HFFc6 (cell line): ENCODE measurements at places on chromosomes 11 and 22. TPM values are rescaled to one million over a fixed set of nuclear protein-coding genes. Genes with fewer than 3 reads are reported as not detected.

Gene TRIM22
- total RNA-seq, result 77.9 to 132 TPM (median 125 TPM) in 3 replicates

Gene CNTF
- total RNA-seq, result 0.51 to 0.99 TPM (median 0.79 TPM) in 3 replicates

Gene CCDC188
- total RNA-seq, result 0.70 to 2.8 TPM in 2 of 3 replicates, not detected in the other

Gene SLC22A6
- total RNA-seq, result not detected in 3 replicates

Gene CCDC87
- 0.20 to 0.60 TPM (median 0.54 TPM) in 3 replicates for total RNA-seq

Gene DUSP8
- 0.50 to 1.2 TPM (median 0.58 TPM) in 3 replicates for total RNA-seq

Gene SMTNL1
- not detected in 3 replicates for total RNA-seq

Gene APOL6
- total RNA-seq, result 1.5 to 3.6 TPM (median 1.6 TPM) in 3 replicates

Gene CELSR1
- total RNA-seq, result 6.8 to 8.2 TPM (median 6.8 TPM) in 3 replicates

GRCh38 chr11:65032216-65032615, 5.0 kb downstream of the SNX15 start:
- no peaks in the 10 kb centered on the region for H3K36me3 ChIP-seq
- no peaks in the 10 kb centered on the region for H3K27me3 ChIP-seq
- H3K4me1 ChIP-seq, result peaks cover 11% of the 10 kb centered on the region
- no peak overlapping the region for H3K27ac ChIP-seq
- H3K4me3 ChIP-seq, result no peak overlapping the region
- DNase-seq, result no peak

DNA sequence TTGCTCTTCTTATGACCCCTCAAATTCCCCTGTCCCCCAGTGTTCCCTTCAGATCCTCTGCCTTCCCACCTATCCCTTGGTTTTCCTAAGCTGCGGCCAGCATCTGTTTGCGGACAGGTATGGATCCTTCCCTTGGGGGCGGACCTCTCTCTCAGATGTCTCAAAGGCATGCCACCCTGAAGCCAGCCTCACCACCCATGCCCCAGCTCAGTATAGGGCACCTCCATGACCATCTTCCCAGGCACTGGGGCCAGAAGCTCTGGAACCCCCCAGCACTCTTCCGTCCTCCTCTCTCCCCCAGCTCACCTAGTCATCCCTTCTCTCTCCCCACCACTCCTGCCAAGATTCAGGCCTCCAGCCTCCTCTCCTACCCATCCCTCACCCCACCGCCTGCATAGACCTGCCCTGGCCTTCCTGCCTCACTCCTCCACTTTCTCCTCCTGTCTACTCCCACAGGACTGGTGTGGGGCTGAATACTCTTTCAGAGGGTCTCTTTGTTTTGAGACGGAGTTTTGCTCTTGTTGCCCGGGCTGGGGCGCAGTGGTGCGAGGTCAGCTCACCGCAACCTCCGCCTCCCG, 2.2 kb downstream of the LRRC75B start:
- H3K27ac ChIP-seq, result no peak overlapping the region
- H3K4me1 ChIP-seq, result no peaks in the 10 kb centered on the region
- no peaks in the 10 kb centered on the region for H3K36me3 ChIP-seq
- peaks cover 3% of the 10 kb centered on the region for H3K27me3 ChIP-seq

DNA sequence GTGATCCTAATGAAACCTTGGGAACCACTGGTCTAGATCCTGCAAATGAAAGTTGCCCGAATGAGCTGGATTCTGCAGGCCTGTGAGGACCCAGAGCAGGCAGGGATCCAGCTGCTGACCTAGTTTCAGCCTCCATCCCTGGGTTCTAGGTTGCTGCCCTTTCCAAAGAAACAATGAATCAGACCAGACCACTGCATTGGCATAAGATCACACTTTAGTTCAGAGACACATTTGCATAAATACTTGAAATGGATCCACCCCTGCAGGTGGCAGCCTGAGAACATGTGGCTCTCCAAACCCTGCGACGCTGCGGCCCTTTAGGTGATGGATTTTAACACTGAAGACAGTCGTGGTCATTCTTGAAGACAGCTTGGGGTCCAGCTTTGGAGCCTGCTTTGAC, 23.7 kb downstream of the ADAMTS8 start:
- no peak overlapping the region for H3K27ac ChIP-seq
- H3K27me3 ChIP-seq, result peaks cover 8% of the 10 kb centered on the region
- H3K4me3 ChIP-seq, result no peak overlapping the region
- H3K4me1 ChIP-seq, result peaks cover 66% of the 10 kb centered on the region

DNA sequence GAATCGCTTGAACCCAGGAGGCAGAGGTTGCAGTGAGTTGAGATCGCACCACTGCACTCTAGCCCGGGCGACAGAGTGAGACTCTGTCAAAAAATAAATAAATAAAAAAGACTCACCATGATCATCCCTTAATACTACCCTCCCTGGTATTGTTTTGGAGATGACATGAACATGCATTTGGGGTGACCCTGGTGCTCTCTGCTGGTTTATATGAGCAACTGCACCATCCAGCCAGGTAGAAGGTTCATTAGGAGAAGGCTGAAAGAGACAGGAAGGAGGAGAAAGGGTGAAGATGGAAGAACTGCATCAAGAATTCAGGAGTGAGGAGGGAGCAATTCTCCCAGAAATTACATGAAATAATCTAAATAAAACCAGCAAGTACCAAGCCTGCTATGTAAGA, 37.8 kb downstream of the SLC5A1 start:
- H3K4me1 ChIP-seq, result peaks cover 10% of the 10 kb centered on the region
- DNase-seq, result peak; percentile 47
- H3K27me3 ChIP-seq, result peaks cover 6% of the 10 kb centered on the region; the same call in 1 of the 2 replicates
- no peak overlapping the region for H3K4me3 ChIP-seq

GRCh38 chr22:44278243-44279068, 34.3 kb downstream of the SHISAL1 start:
- H3K4me1 ChIP-seq, result no peaks in the 10 kb centered on the region
- no peak overlapping the region for H3K27ac ChIP-seq
- no peaks in the 10 kb centered on the region for H3K36me3 ChIP-seq
- no peak for DNase-seq
- no peak overlapping the region for H3K4me3 ChIP-seq

DNA sequence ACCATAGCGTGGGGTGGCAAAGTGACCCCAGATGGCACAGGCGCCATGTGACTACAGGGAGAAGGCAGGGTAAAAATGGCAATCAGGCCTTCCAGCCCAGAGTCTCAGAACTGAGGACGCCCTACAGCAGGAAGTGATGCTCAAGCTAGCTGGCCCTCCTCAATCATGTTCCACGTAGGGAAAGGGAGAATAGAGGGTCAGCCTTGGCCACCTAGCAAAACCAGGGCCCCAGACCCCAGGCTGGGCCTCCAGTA, 978 bp upstream of the ANKRD13D start:
- peaks cover 6% of the 10 kb centered on the region for H3K27me3 ChIP-seq
- peaks cover 14% of the 10 kb centered on the region for H3K36me3 ChIP-seq
- no peak for DNase-seq
- peak overlapping the region; percentile 80 for H3K4me3 ChIP-seq
- peaks cover 24% of the 10 kb centered on the region for H3K4me1 ChIP-seq
- H3K27ac ChIP-seq, result peak overlapping the region; percentile 98

DNA sequence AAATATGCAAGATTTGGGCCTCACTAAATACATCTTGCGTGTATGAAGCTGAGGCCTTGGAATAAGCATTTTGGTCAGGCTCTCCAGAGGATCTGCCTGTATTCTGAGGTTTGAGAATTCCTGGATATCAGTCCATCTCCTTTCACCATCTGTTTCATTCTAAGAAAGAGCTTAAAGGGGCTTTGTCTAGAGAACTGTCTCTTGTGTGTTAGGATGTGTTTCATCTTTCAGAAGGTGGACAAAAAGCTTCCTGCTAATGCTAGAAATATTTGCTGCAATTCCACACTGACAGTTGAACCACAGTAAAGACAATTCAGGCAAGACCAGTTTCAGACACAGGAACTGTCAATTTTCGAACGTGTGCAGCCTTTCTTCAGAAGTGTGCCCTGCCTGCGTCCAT, 185.4 kb downstream of the DBX1 start:
- no peak overlapping the region for H3K27ac ChIP-seq
- peaks cover 20% of the 10 kb centered on the region for H3K4me1 ChIP-seq
- no peak for DNase-seq
- no peak overlapping the region for H3K4me3 ChIP-seq
- peaks cover 23% of the 10 kb centered on the region; the same call in 1 of the 2 replicates for H3K36me3 ChIP-seq

DNA sequence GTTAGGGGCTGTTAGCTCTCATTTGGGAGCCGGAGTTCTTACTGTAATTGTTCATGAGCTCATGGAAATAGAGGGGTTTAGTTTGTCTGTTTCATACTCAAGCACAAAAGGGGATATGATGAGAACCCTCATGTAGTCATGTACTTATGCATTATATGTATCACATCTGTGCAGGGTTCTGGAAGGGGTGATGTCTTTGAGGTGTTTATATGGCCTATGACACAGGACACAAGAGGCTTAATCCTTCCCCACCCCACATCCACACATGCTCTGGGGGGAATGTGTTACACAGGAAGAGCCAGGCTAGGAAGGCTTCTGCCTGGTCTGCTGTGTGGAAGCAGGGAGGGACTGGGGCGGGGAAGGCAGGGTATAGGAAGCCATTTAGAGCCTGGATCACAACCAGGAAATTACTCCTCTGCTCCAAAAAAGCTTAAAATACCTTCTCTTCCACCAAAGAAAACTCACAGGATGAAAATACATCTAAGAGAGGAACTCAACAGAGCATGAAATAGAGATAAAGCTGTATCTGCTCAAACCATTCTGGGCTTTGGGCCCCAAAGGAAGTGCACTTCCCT, 316.1 kb downstream of the TMEM135 start:
- H3K36me3 ChIP-seq, result no peaks in the 10 kb centered on the region
- H3K4me1 ChIP-seq, result peaks cover 23% of the 10 kb centered on the region
- H3K27me3 ChIP-seq, result peaks cover 3% of the 10 kb centered on the region
- DNase-seq, result no peak

DNA sequence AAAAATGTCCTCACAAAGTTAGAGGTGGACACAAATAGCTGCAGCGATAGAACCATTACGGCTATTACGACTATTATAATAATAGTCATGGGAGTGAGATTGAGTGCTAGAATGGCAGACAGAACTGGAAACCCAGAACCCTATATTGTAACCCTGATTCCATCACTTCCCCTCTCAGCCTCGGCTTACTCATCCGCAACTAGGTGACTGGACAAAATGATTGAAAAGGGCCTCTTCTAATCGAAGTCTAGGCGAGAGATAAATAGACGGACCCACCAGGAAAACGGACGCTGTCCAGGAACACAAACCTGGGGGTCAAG, 629 bp downstream of the PSMA1 start:
- H3K27me3 ChIP-seq, result no peaks in the 10 kb centered on the region
- DNase-seq, result peak; percentile 15

- peaks cover 48% of the 10 kb centered on the region for H3K4me1 ChIP-seq
- H3K4me3 ChIP-seq, result no peak overlapping the region
- H3K27me3 ChIP-seq, result peaks cover 7% of the 10 kb centered on the region
Observed at GRCh38 chr11:20035701-20036601, 124.3 kb downstream of the DBX1 start.

DNA sequence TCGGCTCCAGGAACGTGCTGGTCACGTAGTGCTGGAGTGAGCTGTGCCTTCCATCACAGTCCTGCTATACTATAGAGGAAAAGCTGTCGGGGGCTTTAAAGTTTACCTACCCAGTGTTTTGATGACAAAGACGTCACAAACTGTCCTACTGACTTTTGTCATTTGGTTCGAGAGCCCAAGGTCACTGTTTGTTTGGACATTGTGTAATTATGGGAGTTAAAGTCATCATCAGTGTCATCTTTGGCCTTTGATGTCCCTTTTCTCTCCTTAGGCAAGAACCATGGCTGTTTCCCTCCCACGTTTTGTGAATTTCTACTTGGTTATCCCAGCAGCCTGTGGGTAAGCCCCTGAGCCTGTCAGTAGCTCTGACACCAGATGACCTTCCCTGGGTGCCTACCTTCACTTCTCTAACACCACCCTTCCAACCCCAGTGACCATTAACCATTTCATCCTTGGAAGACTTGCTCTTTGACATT, 59.3 kb downstream of the SLC1A2 start:
- no peaks in the 10 kb centered on the region for H3K27me3 ChIP-seq
- no peak for DNase-seq
- no peak overlapping the region for H3K27ac ChIP-seq
- peaks cover 50% of the 10 kb centered on the region for H3K4me1 ChIP-seq
- no peaks in the 10 kb centered on the region for H3K36me3 ChIP-seq

DNA sequence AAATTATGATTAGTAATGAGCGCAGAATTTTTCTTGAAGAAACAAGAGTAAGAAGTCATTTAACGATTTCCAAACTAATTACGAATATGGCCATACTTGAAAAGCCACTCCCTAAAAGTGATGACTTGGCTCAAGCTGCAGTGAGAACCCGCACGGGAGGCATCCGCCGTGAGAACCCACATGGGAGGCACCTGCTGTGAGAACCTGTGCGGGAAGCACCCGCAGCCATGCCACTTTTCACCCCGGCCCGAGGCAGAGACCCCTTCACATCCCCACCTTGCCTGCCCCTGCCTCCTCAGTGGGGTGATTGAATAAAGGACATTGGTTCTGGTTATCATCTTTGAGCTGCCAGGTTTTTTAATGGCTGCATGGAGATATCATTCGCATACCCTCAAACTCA, 89.7 kb downstream of the BRD1 start:
- H3K27ac ChIP-seq, result no peak overlapping the region
- no peak overlapping the region for H3K4me3 ChIP-seq
- H3K36me3 ChIP-seq, result no peaks in the 10 kb centered on the region
- H3K4me1 ChIP-seq, result no peaks in the 10 kb centered on the region

GRCh38 chr11:102632026-102632425, 6.9 kb upstream of the MMP20 start:
- H3K4me1 ChIP-seq, result no peaks in the 10 kb centered on the region
- no peaks in the 10 kb centered on the region for H3K36me3 ChIP-seq
- no peak for DNase-seq
- H3K27me3 ChIP-seq, result peaks cover 19% of the 10 kb centered on the region
- no peak overlapping the region for H3K4me3 ChIP-seq
- no peak overlapping the region for H3K27ac ChIP-seq

GRCh38 chr11:561148-562003, 606 bp downstream of the RASSF7 start:
- H3K27me3 ChIP-seq, result peaks cover 8% of the 10 kb centered on the region
- peak; percentile 37 for DNase-seq
- H3K4me1 ChIP-seq, result no peaks in the 10 kb centered on the region
- H3K36me3 ChIP-seq, result no peaks in the 10 kb centered on the region

DNA sequence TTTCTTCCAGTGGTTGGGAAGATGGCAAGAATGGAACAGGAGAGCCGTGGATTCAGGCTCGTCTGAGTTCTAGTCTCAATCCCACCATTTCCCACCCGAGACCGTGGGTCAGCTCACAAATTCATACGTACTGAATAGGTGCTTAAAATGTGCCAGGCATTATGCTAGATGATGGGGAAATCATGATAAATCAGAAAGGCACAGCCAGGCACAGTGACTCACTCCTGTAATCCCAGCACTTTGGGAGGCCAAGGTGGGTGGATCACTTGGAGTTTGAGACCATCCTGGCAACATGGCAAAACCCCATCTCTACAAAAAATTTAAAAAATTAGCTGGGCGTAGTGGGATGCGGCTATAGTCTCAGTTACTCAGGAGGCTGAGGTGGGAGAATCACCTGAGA, 7.1 kb downstream of the TRIOBP start:
- H3K36me3 ChIP-seq, result no peaks in the 10 kb centered on the region
- H3K27me3 ChIP-seq, result peaks cover 2% of the 10 kb centered on the region
- H3K4me3 ChIP-seq, result no peak overlapping the region; the same call in 1 of the 2 replicates
- DNase-seq, result no peak

GRCh38 chr22:49997251-49997599, 15.3 kb downstream of the IL17REL start:
- no peak overlapping the region for H3K4me3 ChIP-seq
- H3K27me3 ChIP-seq, result peaks cover 3% of the 10 kb centered on the region
- H3K36me3 ChIP-seq, result no peaks in the 10 kb centered on the region
- no peaks in the 10 kb centered on the region for H3K4me1 ChIP-seq
